ENCODE measurements at places on chromosomes 5 and 9.

DNA sequence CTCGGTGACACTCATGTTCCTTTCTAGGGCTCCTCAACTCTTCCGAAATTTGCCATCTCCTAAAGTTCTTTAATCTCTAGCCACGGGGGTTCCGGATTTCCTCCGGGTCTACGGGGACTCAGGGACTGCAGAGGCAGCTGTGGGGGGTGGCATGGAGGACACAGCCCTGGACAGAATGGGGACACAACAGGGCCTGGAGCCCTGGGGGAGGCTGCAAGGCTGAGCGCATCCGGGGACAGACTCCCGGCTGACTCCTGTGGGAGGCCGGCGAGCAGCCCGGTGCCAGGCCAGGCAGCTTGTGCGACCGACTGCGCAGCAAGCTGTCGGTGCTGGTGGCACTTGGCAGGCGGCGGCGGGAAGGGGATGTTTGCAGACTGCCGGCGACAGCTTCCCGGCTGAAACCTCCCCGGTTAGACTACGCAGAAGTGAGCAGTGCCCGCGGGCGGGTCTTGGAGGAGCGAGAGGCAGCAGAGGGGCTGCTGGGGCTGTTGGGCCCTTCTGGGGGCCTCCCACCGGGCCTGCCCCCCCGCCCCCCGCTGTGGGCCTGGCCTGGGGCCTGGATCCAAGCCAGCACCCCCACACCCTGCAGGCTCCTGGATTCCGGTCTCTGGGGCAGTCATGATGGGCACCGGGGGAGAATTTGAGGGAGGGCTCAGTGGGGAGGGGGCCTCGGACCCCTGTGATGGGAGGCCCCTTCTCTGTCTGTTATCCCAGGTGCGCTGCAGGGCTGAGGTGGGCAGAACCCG is 28.7 kb upstream of the UBAC1 start:
- no peak for DNase-seq

DNA sequence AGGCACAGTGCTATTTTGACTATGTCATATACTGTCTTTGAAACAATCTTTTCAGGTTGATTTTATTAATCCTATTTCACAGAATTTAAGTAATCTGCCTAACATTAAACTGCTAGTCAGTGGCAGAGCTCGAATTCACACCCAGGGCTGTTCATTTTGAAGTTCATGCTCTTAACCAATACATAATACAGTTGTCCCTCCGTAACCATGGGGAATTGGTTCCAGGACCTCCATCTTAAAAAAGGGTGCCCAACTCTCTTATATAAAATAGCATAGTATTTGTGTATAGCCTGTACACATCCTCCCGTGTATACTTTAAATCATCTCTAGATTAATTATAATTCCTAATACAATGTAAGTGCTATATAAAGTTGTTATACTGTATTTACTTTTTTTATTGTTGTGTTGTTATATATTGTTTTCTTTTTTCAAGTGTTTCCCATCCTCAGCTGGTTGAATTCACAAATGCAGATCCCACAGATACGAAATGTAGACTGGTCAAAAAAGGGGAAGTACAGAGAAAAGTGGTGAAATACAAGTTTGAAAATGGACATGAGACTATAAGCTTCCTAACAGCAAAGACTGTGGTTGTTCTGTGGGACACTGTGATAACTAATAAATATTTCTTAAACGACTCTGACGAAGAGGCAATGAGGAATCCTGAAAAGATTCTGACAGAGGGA is 18.3 kb downstream of the RFX3 start:
- no peak for DNase-seq

DNA sequence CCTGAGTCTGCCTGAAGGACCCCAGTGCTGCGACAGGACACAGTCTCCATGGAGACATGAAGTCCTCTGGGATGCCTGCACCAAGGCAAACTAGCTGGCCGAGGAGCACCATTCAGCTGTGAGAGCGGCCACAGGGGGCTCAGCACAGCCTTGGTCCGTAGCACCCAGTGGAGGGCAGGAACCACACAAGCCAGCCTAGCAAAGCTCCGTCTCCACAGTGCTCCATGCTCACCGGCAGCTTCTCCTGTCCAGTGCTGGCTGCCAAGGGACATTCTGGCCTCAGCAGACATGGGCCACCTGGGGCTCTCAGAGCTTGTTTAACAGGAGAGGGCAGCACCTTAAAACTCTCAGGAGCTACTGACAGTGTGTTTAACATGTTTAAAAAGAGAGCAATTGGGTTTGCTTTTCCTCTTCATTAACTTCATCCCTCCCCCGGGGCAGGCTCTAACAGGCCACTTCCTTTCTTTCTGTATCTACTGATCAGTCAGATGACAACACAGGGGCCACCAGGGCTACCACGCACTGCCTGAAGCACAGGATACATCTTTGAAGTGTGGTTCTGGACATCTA is 57.0 kb downstream of the SECISBP2 start:
- peak; percentile 28 for DNase-seq

GRCh38 chr9:13450723-13451122 is 171.2 kb upstream of the MPDZ start:
- no peak for DNase-seq

DNA sequence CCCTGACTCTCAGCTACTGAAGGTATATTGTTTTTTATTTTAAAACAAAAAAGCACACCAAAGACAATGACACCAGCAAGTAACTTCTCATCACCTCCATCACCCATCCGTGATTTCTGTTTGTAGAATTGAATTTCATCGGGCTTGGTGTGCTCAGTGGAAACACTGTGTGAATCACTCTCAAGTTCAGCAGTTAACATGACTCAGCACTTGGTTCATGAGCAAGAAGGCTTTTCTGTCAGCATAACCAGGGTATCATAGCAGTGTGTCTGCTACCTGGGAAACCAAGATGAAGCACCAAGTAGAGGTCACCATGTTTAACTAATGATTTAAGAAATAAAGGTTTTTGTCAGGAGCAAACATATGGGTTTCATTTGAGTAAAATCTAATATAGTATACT is 123.7 kb downstream of the INSYN2B start:
- peak; percentile 67 for DNase-seq

GRCh38 chr5:8050616-8051175 is 181.7 kb downstream of the MTRR start:
- no peak for DNase-seq

- DNase-seq = no peak
Observed at GRCh38 chr5:82448374-82448773, 170.2 kb upstream of the RPS23 start.

DNA sequence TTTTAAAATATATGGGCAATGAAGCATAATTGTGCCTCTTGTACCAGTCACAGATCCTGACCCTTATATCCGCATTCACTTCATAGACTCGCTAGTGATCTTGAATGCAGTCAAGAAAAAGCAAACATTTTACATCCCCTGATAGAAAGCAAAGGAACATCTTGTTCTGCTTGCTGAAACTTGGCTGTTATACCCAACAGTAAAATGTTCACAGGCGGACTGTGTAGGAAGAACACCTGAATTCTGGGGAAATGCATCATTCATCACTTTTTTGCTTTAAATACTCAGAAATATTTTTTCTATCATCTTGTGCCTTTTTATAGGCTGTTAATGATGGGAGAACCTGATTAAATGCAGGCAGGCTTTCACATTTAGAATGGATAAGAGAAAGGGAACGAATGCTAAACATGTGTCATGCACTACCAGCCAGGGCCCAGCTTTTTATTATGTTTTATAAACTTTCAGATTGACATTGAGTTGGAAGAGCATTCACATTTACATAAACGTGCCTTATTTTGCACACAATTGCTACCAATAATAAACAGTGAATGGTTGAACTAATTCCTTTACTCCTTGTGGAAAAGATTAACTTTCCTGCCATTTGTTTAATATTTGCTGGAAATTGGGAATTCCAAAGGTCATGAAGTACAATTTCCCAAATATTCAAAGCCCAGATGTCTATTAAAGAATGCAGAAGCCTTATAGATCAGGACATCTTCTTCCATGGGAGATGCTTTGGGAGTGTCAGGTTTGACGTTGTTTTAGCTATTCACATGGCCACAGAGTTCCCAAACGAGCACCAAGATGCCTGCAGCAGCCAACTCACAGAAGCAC is 756.2 kb downstream of the TLE1 start:
- no peak for DNase-seq

GRCh38 chr9:137045294-137046087 is 486 bp downstream of the NPDC1 start:
- peak; percentile 48 for DNase-seq

DNA sequence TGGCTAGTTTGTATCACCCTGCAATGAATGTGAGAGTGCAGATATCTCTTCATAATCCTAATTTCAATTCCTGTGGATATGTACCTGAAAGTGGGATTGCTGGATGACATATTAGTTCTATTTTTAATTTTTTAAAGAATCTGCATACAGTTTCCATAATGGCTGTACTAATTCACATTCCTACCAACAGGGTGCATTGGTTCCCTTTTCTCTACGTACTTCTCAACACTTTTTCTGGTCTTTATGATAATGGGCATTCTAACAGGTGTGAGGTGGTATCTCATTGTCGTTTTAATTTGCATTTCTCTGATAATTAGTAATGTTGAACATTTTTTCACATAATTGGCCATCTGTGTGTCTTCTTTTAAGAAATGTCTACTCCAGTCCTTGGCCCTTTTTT is 927.5 kb downstream of the DTWD2 start:
- no peak for DNase-seq

GRCh38 chr9:6212722-6213375 is 2.8 kb upstream of the IL33 start:
- no peak for DNase-seq

DNA sequence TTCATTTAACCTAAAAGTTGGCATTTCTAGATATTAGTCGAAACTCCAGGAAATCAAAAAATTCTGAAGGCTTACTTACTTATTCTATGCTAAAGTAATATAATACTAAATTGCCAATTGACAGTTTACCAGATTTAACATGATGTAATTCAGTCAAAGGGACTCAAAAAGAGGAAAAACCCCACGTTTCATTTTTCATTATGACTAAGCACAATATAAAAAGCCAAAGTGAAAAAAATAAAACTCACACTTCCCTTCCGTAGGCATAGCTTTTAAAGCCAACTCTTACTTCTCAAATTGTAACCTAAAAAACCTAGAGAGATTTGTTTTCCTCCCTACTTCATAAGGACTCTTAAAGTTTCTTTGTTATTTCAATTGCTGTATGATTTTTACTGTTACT is 146.6 kb downstream of the RAPGEF6 start:
- DNase-seq = peak; percentile 77

DNA sequence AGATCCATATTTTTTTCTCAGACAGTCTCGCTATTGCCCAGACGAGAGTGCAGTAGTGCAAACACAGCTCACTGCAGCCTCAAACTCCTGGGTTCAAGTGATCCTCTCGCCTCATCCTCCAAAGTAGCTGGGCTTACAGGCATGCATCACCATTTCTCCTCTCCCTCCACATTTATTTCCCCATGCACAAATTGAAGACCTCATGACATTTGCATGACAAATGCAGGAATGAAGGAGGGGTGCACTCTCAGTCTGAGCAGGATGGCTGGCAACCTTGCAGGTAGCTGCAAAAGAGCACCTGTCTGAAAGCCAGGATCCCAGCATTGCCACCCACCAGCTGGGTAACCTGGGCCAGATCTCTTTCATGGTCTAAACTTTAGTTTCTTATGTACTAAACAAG is 111.2 kb downstream of the SH3TC2 start:
- no peak for DNase-seq

DNA sequence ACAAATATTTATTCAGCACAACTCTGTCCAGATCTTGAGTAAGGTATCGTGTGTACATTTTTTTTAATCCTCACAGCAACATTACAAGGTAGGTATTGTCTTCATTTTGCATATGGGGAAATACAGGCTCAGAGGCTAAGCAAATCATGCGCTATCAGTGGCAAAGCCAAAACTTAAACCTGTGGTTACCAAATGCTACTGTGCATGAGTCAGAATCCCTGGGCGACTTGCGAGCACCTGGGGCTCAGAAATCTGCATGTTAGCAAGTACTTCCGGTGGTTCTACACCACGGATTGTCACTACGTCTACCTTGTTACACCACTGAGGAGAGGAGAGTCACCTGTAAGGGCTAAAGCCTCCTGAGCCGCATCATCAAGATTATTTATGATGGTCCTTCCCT is 21.3 kb downstream of the C5orf58 start:
- peak; percentile 78 for DNase-seq

GRCh38 chr5:39570403-39571027 is 145.7 kb upstream of the DAB2 start:
- peak; percentile 34 for DNase-seq

DNA sequence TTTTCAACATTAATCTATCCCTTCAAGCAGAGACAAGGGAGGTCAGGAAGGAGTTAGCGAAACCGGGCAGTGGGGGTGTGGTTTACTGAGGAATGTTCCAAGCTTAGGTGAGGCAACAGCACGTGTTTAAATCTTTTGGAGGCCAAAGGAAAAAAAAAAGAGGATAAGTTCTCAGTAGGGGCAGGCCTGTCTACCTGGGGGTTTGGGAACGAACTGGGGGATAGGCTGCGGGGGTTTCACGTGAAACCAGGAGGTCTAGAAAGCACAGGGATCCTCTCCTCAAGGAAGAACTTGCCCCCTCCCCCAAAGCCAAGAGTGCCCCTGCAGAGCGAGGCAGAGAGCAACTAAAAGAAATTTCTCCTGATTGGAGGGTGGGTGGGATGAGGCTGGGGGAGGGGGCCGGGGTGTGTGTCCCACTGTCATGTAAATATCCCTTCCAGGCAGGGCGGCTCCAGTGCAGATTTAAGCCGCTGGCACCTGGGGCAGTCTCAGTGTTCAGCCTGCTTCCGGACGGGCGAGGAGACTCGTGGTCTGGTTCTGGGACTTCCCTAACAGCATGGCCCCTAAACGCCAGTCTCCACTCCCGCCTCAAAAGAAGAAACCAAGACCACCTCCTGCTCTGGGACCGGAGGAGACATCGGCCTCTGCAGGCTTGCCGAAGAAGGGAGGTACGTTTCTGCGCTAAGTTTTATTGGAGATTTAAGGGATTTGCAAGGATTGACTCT is 5.5 kb upstream of the SET start:
- DNase-seq = peak; percentile 64

DNA sequence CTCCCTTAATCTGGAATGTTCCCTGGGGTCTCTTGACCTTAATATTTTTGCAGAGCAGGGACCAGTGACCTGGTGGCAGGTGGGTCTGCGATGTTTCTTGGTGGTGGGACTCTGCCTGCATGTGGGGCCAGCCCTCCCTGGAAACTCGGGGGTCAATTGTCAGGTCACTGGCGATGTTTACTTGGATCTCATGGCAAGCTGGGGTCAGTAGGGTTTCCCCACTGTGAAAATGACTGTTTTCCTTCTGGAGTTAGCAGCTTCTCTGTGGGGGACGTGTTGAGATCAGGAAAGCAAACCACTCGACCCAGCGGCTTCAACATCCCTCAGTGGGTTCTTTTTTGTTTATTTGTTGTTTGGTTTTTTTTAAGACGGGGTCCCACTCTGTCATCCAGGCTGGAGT is 73.9 kb downstream of the KCNT1 start:
- DNase-seq = no peak
